ENCODE measurements at places on chromosomes 16 and 17.

GRCh38 chr16:10368969-10369551 lies 16.8 kb upstream of the ATF7IP2 start:
- H3K27me3 ChIP-seq: no peaks in the 10 kb centered on the region
- H3K4me1 ChIP-seq: no peaks in the 10 kb centered on the region
- H3K36me3 ChIP-seq: no peaks in the 10 kb centered on the region
- no peak overlapping the region for H3K4me3 ChIP-seq
- DNase-seq: no peak

- DNase-seq: no peak
- no peak overlapping the region for H3K27ac ChIP-seq
- H3K4me3 ChIP-seq: no peak overlapping the region
Observed at GRCh38 chr17:80879723-80880647, 111.7 kb upstream of the CHMP6 start.

DNA sequence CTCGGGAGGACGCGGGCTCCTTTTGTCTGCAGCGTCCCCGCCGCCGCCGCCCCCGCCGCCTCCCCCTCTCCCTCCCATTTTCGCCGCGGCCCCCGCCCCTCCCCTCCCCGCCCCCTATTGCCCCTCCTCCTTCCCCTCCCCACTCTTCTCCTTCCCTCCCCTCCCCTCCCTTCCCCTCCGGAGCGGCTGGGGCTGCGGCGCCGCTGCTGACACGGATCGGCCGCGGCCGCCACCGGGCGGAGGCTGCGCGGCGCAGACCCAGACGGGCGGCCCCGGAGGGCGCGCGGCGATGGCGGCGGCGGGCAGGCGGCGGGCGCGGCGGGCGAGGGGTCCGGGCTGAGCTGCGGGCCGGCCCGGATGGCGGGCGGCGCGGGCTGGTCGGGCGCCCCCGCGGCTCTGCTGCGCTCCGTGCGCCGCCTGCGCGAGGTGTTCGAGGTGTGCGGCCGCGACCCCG lies at the start of gene RAB11FIP4:
TSS of gene RAB11FIP4 (plus strand) at position 180 of the 454 bp plus-strand sequence. CDS start at position 358, 178 bp downstream.
- H3K27ac ChIP-seq: no peak within 1 kb of the TSS
- peak within 1 kb of the TSS; percentile 58 for H3K4me3 ChIP-seq
- DNase-seq: no peak
- no peaks in the 10 kb centered on the region for H3K36me3 ChIP-seq
- peaks cover 17% of the 10 kb centered on the region for H3K4me1 ChIP-seq
- H3K27me3 ChIP-seq: peaks cover 2% of the 10 kb centered on the region

GRCh38 chr16:72125635-72126428 lies 32.2 kb downstream of the DHX38 start:
- no peak overlapping the region for H3K4me3 ChIP-seq
- DNase-seq: no peak
- no peak overlapping the region for H3K27ac ChIP-seq
- H3K27me3 ChIP-seq: peaks cover 5% of the 10 kb centered on the region

DNA sequence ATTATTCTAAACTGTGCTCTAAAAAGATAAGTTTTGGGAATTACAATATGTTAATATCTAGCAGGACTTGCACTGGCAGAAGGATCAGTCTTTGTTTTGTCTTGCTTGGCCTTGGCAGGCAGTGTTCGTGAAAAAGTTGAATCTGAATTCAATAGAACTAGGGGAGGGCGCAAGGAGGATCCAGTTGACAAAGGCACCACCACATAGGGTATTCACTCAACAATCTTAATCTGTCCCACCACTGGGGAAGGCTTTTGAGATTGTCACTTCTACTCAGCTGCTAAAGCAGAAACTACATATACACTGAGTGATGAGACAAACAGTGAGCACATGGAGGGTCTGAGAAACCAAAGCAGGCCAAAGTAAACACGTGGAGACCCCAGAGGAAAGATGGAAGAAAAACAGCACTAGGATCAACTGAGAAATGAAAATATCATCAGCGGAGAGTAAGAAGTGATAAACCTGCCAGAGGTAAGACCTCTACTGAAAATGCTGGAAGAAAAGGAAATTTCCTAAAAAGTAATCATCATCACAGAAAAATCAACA lies 2.4 kb downstream of the AMFR start:
- no peak overlapping the region for H3K4me3 ChIP-seq
- no peaks in the 10 kb centered on the region for H3K27me3 ChIP-seq
- H3K36me3 ChIP-seq: no peaks in the 10 kb centered on the region
- H3K4me1 ChIP-seq: peaks cover 18% of the 10 kb centered on the region
- H3K27ac ChIP-seq: no peak overlapping the region
- no peak for DNase-seq

DNA sequence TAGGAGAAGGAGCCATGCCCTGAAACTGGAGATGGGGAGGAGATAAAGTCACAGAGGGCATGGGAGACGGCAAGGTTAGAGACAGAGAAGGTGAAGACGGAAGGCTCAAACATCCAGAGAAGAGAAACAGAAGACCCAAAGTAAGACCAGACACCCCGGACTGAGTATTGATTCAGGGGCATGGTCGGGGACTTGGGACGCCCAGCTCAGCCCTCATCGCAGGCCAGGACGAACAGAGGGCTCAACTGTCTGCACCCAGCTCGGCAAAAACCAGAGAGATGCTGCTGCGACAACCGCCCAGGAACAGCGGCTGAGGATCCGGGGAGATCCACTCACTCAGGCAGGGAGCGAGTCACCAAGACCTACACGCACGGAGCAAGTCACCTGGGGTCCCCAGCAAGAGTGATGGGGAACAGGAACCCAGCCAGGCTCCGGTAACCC lies 999 bp downstream of the XYLT1 start:
- no peaks in the 10 kb centered on the region for H3K27me3 ChIP-seq
- H3K4me3 ChIP-seq: peak overlapping the region; percentile 86
- peak overlapping the region; percentile 24 for H3K27ac ChIP-seq
- no peaks in the 10 kb centered on the region for H3K36me3 ChIP-seq

GRCh38 chr16:24258791-24259190 lies 2.7 kb downstream of the CACNG3 start:
- DNase-seq: no peak
- no peak overlapping the region for H3K4me3 ChIP-seq
- H3K36me3 ChIP-seq: no peaks in the 10 kb centered on the region
- no peaks in the 10 kb centered on the region for H3K4me1 ChIP-seq
- no peak overlapping the region for H3K27ac ChIP-seq

GRCh38 chr17:37816950-37817349 lies 72.1 kb upstream of the HNF1B start:
- no peaks in the 10 kb centered on the region for H3K36me3 ChIP-seq
- no peak for DNase-seq
- no peaks in the 10 kb centered on the region for H3K27me3 ChIP-seq
- no peak overlapping the region for H3K4me3 ChIP-seq
- no peaks in the 10 kb centered on the region for H3K4me1 ChIP-seq
- no peak overlapping the region for H3K27ac ChIP-seq

DNA sequence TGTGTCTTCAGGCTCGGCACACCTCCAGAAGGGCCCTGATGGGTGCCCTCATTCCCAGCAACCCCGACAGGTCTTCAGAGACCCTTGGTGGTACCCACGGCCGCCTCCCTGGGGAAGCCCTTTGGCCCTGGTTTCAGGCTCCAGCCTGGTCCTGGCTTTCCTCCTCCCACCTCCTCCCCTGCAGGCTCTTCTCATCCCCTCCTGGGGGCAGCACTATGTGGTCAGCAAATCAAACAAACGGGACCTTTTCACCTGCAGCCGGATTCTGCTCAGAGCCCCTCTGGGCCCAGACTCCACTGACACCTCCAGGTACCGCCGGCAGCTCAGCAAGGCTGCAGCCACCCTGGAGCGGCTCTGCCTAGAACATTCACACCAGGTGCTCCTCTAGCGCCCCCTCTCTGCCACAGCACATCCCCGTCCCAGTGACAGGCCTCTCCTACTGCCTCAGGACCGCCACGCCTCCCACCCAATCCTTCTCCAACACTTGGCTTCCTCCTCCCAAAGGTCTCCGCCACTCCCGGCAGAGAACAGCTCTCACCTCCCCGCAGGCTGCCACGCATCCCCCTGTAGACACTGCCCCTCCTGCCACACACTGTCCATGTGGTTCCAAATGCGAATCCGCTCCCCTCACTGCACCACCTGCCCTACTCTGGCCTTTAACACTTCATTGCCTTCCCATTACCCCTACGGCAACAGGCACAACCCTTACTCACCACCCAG lies 12.0 kb downstream of the CORO7 start:
- H3K27me3 ChIP-seq: no peaks in the 10 kb centered on the region
- H3K4me3 ChIP-seq: no peak overlapping the region
- no peak overlapping the region for H3K27ac ChIP-seq
- H3K4me1 ChIP-seq: peaks cover 34% of the 10 kb centered on the region

DNA sequence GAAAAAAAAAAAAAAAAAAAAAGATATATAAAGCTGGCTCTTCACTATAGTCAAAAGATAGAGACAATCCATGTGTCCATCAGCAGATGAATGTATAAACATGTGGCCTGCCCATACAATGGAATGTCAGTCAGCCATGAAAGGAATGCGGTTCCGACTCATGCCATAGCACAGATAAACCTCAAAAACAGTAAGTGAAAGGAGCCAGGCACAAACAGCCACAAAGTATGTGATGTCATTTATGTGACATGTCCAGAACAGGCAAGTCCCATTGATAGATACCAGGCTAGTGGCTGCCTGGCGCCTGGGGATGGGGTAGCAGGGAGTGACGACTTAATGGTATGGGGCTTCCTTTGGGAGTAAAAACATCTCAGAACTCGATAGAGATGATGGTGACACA lies 155.7 kb downstream of the CMIP start:
- H3K36me3 ChIP-seq: no peaks in the 10 kb centered on the region
- peaks cover 2% of the 10 kb centered on the region for H3K4me1 ChIP-seq
- no peak for DNase-seq
- no peaks in the 10 kb centered on the region for H3K27me3 ChIP-seq

DNA sequence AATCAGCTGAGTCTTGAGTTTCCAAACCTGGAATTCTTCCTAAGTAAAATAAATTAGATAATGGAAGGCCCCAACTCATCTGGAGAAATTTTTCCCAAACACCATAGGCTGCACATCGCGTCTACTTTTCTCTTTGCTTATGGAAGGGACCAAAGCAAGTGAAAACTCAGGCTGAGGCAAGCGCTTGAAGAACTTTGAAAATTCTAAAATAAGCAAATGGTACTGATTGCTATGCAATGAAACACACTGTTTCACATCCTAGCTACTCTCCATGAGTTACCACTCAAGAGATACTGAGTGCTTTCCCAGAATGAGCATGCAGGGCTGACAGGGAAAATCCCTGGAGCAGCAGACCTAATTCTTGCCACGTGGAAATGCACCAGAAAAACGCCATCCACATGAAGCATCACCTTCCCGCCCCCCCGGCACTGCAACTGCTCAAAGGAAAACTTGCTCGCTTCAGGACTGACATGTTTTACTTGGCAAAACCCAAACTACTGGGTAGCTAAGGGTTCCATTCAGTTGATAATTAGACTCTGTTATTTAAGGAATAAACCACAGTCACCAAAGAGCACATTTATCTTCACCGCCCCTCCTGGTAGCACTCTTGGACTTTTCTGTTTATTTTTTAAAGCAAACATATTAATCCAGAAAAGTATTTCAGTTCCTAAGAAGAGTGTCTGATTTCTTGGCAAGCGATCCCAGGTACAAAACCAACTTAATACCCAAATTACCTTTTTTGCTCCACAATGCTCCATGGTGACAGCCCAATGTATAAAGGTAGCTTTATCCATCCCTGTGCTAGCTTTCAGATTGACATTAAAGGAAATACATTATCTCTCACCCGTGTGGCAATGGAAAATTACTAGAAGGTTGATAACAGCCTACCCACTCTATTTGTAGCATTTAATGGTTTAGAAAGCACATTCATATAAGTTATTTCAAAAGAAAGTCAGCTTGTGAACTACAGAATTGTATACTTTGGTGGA lies 62.5 kb downstream of the WDR59 start:
- peaks cover 3% of the 10 kb centered on the region for H3K36me3 ChIP-seq
- no peak for DNase-seq
- H3K4me3 ChIP-seq: no peak overlapping the region
- H3K27ac ChIP-seq: no peak overlapping the region

DNA sequence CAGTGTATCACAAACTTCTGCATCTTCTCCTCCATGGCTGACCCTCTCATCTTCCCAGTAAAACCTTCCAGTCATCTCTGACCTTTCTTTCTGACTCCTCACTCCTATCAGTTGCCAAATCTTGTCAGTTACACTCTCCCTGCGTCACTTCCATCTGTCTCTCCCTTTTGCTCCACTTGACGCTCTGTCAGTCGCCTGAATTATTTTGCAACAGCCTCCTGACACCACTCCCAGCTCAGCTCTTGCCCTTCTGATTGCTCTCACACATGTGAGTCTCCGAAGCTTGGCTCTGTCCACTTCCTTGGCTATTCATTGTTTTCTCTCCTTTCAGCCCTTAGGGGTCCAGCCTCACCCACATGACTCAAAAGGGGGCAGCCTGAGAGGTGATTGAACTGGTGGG lies 27.7 kb downstream of the DHRS7C start:
- DNase-seq: no peak
- H3K36me3 ChIP-seq: no peaks in the 10 kb centered on the region
- no peak overlapping the region for H3K4me3 ChIP-seq
- H3K27me3 ChIP-seq: peaks cover 27% of the 10 kb centered on the region
- H3K4me1 ChIP-seq: no peaks in the 10 kb centered on the region

- no peaks in the 10 kb centered on the region for H3K36me3 ChIP-seq
- H3K27me3 ChIP-seq: no peaks in the 10 kb centered on the region
- H3K4me1 ChIP-seq: peaks cover 7% of the 10 kb centered on the region
- DNase-seq: no peak
Observed at GRCh38 chr17:32565401-32565800, 78.6 kb downstream of the CDK5R1 start.

DNA sequence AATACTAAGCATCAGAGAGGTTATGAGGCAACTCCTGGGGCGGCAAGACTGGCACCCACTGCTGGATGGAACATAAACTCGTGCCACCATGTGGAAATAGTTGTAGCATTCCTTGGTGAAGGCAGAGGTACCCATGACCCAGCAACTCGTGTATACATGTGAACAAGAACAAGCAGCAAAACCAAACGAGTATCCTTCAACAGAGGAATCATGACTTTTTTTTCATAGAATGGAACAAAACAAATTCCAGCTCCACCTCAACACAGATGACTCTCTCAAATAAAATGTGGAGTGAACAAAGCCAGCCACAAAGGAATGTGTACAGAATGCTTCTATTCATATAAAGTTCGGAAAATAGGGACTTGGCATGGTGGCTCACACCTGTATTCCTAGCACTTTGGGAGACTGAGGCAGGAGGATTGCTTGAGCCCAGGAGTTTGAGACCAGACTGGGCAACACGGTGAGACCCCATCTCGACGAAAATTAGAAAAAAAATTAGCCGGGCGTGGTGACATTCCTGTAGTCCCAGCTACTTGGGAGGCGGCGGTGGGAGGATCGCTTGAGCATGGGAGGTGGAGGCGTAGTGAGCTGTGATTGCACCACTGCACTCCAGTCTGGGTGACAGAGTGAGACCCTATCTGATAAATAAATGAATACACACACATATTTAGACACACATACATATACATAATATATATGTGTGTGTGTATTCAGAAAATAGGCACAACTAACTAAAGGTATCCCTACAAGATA lies 35.3 kb downstream of the B9D1 start:
- H3K27me3 ChIP-seq: peaks cover 9% of the 10 kb centered on the region
- no peaks in the 10 kb centered on the region for H3K36me3 ChIP-seq
- no peak overlapping the region for H3K27ac ChIP-seq
- no peaks in the 10 kb centered on the region for H3K4me1 ChIP-seq
- H3K4me3 ChIP-seq: no peak overlapping the region
- DNase-seq: no peak

Measured in T-cell (primary cell).